ENCODE measurements at places on chromosomes 13 and 19.

DNA sequence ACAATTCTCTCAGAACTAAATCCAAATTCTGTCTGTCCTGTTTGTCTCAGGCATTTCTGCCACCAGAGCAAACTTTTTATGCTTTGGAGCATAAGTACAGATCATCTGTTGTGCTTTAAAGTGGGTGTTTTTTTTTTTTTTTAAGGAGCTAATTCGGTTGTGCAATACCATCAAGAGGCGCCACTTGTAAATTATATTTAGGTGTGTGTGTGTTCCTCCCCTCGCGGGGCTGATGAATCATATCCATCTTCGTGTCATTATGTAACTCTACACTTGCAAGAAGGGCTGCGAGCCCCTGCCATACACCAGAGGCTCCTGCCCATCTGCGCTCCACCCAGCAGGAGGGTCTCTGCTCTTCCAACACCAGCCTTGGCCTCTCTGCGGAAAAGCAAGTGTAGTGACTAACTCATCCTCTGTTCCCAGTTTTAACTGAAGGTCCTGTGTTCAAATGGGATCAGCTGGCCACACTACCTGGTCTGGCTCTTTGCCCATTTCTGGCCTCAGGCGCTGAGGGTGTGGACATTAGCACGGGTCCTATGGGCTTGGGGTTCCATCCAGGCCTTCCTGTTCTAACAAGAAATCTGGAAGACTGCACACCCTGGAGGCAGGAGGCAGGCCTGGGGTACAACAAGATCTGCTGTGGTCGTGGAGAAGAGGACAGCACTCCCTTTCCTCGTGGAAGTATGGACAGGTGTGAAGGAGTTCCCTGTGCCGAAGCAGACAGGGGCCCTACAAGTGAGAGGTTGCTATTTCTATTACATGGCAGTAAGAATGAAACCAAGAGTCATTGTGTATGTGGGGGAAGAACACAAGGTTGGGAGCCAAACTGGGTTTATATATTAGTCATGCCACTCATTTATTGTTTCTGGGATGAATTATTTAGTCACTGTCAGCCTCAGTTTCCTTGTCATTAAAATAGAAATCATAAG, 96.1 kb upstream of the MBNL2 start:
- DNase-seq = no peak

DNA sequence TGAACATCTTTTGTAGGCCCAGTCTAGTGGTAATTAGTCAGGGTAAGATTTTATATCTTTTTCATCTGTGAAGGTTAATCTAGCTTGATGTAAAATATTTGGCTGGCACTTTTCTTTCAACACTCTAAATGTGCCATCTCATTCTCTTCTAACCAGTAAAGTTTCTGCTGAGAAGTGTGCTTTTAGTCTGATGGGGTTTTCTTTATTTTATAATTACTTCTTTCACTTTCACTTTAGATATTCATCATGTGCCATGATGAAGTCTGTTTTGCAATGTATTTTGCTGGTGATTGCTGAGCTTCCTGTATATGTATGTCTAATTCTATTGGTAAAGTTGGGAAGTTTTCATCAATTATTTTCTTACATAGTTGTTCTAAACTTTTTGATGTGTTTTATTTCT, 31.9 kb downstream of the ZNF726 start:
- no peak for DNase-seq

DNA sequence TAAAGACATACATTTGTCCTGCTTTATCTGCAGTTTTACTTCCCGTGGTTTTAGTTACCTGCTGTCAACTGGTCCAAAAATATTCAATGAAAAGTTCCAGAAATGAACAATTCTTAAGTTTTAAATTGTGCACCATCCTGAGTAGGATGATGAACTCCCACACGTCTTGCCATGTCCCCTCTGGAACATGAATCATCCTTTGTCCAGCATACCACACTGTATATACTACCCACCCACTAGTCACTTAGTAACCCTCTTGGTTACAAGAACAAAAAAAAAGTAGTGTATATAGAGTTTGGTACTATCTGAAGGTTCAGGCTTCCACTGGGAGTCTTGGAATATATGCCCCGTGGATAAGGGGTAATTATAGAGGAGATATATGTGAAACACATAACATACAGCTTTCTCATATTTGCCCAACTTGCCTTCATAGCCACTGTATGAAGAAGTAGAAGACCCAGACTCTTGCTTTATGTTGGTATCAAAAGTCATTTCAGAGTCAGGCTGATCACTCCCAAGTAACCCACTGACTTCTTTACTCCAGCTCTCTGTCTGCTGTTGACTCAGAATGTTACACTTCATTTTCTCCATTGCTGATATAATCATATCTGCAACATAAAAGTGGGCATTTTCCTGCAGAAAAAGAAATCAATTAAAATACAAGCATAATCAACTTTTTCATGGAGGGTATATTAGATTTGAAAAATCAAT, 19.3 kb downstream of the RUBCNL start:
- no peak for DNase-seq

GRCh38 chr19:17948931-17949930, 16.4 kb downstream of the CCDC124 start:
- no peak for DNase-seq

- DNase-seq = no peak
Observed at GRCh38 chr19:49205114-49205513, 47.5 kb downstream of the TRPM4 start.

DNA sequence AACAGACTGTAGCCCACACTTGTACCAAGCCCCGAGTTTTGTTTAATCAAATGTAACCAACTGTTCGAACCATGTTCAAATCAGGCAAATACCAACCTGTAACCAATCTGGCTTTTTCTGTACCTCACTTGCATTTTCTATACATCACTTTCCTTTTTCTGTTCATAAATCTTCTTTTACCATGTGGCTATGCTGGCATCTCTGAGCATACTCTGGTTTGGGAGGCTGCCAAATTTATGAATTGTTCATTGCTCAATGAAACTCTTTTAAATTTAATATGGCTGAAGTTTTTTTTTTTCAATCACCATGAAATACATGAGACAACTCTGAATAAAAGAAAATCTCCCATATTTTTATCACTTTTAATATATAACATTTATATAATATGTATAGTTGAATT, 256.1 kb downstream of the SLITRK6 start:
- no peak for DNase-seq

GRCh38 chr13:75760131-75761021, 124.2 kb downstream of the LMO7 start:
- DNase-seq = no peak

GRCh38 chr19:45362291-45362690, 8.1 kb downstream of the ERCC2 start:
- DNase-seq = no peak

GRCh38 chr19:850221-850978, 1.7 kb upstream of the ELANE start:
- peak; percentile 71 for DNase-seq

- no peak for DNase-seq
Observed at GRCh38 chr19:46495786-46496099, at the start of gene PNMA8B. Gene PNMA8B (minus strand): TSS chr19:46495867. CDS start chr19:46495465, 402 bp downstream.

DNA sequence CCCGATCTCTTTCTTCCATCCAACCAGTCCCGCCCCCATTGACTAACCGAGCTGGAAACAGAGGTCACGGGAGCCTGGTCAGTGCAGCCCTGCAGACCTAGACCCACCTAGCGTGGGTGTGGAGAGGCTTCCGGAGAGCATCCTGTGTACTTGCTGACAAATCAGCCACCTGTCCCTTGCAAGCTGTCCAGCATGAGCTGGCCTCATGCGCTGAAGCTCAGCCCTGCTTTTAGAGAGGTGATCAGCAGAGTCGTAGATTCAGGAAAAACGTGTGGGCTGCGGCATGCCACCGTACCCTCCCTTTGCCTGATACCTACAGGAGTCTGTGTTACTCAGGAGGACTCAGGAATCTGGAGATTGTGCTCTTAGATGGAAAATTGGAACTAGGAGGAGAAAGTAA, 80.3 kb upstream of the UQCRFS1 start:
- DNase-seq = no peak

DNA sequence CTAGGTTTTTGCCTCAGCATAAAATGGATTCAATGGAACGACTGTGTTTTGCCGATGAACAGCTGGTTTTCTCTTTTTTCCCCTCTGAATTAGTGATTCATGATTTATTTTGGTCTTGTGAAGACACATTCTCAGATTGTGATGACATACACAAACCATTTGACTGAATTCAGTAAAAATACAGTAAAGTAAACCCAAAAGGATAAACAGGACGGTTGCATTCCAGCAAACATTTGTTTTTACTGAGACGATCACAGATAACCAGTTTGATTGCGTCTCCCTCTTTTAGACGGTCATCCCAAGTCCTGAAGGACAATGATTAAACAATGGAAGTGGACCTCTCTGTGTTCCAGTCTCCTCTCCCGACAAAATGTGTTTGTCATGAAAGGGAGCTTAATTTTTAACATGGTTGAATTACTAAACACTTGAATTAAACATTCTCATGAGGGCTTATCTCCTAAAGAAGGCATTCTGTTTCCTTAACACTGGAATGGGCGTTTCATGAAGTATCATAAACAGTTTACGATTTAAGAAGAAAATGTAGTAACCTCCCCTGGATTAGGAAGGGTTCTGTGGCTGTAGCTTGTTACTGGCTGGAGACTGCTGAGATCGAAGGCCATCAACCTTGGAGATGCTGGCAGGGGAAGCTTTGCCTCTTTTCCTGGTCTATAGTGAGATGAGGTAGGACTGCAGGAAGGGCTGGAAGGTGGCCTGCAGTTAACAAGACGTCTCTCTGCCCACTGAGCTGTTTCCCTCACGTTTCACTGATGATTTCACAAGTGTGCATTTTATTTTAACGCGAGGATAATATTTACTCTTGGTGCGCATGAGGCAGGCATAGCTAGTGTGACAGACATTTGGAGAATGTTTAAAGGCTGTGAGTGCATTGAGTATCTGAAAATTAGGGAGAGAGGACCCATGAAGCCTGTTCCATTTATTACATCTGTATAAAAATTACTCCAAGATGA, 457.9 kb downstream of the FGF9 start:
- no peak for DNase-seq

GRCh38 chr19:51259348-51260245, 8.7 kb downstream of the SIGLECL1 start:
- DNase-seq = peak; percentile 26

- DNase-seq = no peak
Observed at GRCh38 chr19:51921949-51922348, 5.3 kb upstream of the ZNF613 start.

DNA sequence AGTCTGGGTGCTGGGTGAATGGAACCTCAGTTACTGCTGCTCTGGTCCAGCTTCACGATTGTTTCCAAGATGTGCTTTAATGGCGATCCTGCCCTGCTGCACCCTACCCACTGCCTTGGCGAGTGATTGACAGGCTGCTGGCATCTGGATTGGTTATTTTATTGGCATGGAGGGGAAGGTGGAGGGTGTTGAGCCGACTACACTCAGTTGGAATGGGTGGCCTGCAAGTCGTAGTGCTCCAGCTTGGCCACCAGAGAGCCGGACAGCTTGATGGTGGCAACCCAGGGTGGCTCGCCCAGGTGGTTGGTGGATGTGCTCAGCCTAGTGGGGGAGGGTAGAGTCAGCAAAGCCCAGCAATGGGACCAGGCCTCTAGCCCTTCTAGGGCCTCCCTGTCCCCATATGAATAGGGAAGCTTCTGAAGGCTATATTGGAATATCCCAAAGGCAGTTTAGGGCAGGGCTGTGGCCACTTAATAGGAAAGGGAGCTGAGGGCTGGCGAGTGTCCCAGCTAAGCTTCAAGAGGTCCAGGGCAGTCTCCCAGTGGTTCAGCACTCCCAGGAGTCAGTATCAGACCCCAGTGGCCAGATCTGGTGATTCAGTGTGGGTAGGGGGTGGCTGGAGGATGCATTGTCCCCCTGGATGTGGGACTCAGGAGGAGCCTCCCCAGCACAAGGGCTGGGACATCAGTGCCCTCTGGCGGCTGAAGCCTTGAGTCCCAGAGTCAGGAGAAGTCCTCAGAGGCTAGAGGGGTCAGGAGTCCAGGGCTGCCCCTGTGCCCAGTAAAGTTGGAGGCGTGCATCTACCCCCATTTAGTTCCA, 3.4 kb downstream of the GGN start:
- DNase-seq = peak; percentile 35

GRCh38 chr19:18710996-18711751, 27.7 kb downstream of the CRTC1 start:
- no peak for DNase-seq

GRCh38 chr19:41411100-41411967, 13.7 kb downstream of the BCKDHA start:
- no peak for DNase-seq

DNA sequence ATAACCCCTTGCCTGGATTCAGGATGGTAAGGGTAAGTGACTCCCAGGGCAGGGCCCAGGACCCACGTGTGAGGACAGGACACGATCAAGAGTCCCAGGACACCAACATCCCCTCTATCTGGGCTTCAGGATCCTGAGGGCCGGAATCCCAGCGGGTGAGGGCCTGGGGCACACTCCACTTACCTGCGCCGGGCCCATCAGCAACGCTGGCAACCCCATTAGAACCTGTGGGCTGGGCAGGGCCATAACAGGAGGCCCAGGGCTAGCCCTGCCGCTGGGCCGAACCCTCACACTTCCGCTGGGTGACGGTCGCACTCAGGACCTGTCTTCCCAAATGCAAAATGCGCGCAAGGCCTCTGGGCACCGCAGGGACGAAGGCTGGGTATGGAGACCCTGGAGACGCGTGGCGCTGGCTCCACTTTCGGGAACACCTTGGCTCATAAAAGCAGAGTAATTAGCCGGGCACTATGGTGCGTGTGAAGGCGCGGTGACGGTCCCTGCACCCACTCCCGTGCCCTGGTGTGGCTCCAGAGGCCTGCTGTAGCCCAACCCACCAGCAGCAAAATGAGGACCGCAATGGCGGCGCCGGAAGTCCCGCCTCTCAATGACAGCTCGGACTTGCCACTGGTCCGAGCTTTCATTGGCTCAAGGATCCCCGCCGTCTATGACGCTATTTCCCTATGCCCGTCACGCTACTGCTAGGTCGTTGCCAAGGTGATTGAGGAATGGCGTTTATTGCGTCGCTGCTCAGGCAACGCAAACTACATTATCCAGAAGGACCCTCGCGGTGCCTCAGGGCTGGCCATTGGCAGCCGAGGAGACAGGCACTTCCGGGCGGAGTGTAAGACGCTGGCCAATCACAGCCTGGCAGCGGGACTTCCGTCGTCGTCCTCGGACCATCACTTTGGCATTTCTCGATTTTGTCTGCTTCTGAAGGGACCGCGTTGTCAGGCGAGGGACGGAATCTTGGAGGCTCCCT, at the start of gene ZNF132:
ZNF132 (minus strand) TSS at position 578 of the 979 bp plus-strand sequence; CDS start at position 246, 332 bp downstream.
- DNase-seq = peak; percentile 90
